Prostate gland (tissue), 2 donors: ENCODE measurements at places on chromosomes 11 and 22. TPM values are rescaled to one million over a fixed set of nuclear protein-coding genes. Genes with fewer than 3 reads are reported as not detected.

Gene ELFN2
- 2.8 TPM for total RNA-seq

Gene C11orf52
- total RNA-seq = 31.5 TPM

Gene DYNC2H1
- total RNA-seq = 18.1 TPM

Gene MYBPC3
- total RNA-seq = 0.91 TPM

Gene SCGB1A1
- total RNA-seq = 6.8 TPM

Gene LRRN4CL
- total RNA-seq = 8.0 TPM

Gene DNAJB7
- total RNA-seq = not detected

Gene SMIM38
- total RNA-seq = 3.9 TPM

Gene BARX2
- 5.7 TPM for total RNA-seq

Gene FERMT3
- 12.8 TPM for total RNA-seq
